KBM-7 (cell line): ENCODE measurements at places on chromosomes 1 and 21.

- no peak for DNase-seq
Observed at GRCh38 chr1:43760745-43761317, 53.5 kb downstream of the ST3GAL3 start.

- DNase-seq: no peak
Observed at GRCh38 chr1:109488201-109488600, 4.5 kb downstream of the ATXN7L2 start.

GRCh38 chr21:28338701-28339305, 653.9 kb downstream of the LTN1 start:
- DNase-seq: no peak

DNA sequence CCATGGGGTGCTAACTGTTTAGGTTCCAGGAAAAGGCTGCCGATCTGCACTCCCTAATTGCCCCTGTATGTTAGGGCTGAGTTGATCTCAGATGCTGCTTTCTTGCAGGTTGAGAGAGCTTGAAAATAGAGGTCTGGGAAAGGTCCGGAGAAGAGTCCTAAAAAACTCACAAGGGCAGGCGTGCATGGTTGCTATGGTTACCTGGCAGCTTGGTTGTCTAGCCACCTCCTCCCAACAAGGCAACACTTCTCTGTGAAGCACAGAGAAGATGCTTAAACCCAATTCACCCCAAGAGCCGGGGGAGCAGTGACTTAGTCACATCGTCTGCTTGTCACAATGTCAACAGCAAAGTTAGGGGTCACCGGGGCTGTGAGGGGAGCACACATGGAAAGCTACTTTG, 31.0 kb upstream of the LRRC52 start:
- DNase-seq: no peak

DNA sequence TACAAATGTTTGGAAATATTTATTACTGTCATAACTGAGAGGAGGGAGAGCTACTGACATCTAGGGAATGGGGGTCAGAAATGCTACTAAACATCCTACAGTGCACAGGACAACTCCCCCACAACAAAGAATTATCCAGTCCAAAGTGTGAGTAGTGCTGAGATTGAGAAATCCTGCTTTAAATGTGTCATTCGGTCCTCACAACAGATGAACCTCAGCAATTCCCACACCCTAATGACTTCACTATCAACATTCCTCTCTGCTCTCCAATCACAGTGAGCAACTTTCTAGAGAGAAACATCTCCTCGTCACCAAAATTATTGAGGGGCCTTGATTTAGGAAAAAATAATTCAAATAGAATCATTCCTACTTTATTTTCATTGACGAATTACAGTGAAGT, 18.0 kb downstream of the OMA1 start:
- no peak for DNase-seq

GRCh38 chr1:112636597-112637253, 17.1 kb downstream of the CAPZA1 start:
- DNase-seq: no peak

DNA sequence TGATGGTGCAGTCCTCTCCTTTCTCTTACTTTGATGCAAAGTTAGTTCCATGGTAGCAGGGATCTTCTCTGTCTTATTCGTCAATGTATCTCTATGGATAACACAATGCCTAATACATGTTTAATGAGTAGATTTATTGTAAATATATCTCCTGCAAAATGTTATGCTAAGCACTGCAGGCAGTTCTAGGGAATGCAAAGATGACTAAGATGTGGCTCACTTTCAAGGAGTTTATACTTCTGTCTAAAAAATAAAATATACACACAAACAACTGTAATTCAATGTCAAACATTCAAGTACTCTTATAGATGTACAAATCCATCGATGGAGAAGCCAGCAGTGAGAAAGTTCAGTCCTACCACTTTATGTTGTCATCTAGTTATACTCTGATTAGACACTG, 194.3 kb downstream of the KCTD3 start:
- DNase-seq: no peak

GRCh38 chr1:26320896-26321295, 3.1 kb downstream of the CD52 start:
- DNase-seq: no peak

- peak; percentile 45 for DNase-seq
Observed at GRCh38 chr1:87024936-87025540, 110.6 kb downstream of the HS2ST1 start.

GRCh38 chr21:41362605-41363369, 960 bp downstream of the MX2 start:
- DNase-seq: no peak

DNA sequence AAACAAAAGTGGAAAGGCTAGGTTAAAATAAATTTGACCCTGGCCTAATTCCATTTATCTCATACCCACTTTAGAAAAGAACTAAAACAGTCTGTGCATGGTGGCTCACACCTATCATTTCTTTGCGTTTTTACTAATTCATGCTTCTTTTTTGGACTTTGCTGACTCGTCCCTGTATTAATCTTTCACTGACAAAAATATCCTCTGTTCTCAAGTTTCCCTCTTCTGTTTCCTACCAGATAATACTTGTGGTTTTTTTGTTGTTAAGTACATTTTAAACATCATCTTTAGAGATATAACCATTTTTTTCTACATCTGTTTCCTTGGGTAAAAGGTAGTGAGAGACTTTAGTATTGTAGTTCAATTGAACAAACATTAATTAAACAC, 11.5 kb downstream of the CNST start:
- peak; percentile 86 for DNase-seq

DNA sequence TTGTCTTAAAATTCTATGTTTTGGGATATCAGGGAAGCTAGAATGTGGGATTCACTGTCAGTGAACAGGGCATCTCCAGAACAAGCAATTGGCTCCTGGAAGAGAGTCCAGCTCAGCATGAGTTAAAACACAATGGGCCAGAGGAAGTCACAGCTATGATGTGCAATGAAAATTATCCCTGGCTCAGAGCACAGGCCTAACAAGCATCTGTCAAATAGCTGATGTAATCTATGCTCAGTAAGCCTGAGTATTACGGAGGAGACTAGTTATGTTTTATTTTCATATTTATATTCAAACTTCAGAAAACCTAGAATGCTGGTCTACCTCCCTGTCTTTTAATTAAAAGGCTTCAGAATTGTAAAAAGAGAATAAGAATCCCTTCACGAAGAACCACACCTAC, 41.6 kb downstream of the PARP1 start:
- DNase-seq: no peak

DNA sequence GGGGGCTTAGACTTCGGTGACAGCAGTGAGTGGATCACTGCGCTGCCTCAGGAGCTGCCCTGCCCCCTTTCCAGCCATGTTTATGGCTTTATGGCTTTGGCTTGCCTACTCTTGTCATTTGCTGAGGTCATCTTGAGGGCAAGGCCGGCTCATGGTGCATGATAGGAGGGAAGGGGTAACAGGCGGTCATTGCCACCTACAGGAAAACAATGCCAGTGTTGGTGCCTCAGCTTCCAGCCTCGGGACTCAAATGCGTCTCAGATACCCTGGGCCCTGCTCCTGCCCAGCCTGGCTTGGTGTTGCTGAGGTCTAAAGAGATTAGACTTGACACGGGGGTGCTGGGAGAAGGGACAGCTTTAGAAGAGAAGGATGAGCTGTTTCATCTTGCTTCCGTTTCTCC, 14.5 kb downstream of the KDF1 start:
- no peak for DNase-seq

DNA sequence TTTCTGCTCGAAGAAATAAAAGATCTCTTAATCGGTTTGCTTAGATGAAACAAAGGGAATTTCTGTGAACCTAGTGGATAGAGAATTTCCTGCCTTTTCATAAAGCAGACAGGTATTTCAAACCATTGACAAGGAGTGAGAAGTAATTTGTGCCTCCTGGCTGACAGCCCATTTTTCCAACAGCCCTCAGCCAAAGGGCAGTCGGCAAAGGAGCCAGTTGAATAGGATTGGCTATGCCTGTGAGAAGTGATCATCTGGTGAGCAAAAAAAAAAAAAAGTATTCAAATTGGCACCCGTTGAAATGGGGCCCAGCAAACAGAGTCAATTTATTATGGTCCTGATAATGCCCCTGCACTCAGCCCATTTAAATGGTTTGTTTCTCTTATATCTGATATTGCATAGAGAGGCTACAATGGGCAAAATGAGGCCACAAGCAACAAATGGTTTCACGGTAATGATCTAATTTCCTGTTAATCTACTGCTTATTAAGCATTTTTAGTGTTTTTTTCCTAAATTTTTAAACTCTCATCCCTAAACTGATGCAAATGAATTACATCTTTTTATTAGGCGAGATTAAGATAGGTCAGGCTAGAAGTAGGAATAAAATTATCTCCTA, 477.5 kb downstream of the NUF2 start:
- DNase-seq: no peak

DNA sequence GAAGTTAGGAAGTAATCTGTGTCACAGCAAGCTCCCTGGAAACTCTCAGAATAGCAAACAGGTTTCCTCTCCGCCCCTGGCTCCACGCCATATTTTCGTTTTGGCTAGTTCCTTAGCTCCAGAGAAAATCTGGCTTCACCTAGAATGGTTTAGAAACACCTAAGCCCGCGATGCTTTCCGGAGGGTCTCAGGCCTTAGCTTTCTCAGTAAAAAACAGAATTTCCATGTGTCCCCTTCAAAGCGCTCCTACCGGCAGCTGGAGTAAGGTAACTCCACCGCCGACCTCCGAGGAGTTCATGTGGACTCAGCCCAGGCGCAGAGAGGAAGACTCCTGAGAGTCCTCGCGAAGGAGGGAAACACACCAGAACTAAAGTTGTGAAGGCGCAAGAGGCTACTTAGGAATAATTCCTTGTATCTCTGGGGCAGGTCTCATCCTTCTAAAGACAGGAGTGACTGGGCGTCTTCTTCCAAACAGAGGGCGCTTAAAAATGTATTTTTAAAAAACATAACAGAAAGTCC, 406 bp downstream of the KIAA0040 start:
- peak; percentile 63 for DNase-seq

DNA sequence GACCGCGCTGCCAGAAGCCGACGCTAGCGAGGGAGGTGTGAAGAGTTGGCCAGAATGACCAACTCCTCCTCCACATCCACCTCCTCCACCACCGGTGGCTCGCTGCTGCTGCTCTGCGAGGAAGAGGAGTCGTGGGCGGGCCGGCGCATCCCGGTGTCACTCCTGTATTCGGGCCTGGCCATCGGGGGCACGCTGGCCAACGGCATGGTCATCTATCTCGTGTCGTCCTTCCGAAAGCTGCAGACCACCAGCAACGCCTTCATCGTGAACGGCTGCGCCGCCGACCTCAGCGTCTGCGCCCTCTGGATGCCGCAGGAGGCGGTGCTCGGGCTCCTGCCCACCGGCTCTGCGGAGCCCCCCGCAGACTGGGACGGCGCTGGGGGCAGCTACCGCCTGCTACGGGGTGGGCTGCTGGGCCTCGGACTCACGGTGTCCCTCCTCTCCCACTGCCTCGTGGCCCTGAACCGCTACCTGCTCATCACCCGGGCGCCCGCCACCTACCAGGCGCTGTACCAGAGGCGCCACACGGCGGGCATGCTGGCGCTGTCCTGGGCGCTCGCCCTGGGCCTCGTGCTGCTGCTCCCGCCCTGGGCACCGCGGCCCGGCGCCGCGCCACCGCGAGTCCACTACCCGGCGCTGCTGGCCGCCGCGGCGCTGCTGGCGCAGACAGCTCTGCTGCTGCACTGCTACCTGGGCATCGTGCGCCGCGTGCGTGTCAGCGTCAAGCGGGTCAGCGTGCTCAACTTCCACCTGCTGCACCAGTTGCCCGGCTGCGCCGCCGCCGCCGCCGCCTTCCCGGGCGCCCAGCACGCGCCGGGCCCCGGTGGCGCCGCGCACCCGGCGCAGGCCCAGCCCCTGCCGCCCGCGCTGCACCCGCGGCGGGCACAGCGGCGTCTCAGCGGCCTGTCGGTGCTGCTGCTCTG, 1.2 kb downstream of the GPR88 start:
- peak; percentile 58 for DNase-seq

GRCh38 chr1:44222397-44223186, 9.3 kb downstream of the DMAP1 start:
- DNase-seq: no peak

- no peak for DNase-seq
Observed at GRCh38 chr1:165876121-165876520, 48.7 kb downstream of the UCK2 start.

GRCh38 chr21:42025376-42026081, 15.4 kb upstream of the ZBTB21 start:
- no peak for DNase-seq

GRCh38 chr1:63827411-63828321, 53.8 kb downstream of the ROR1 start:
- no peak for DNase-seq

DNA sequence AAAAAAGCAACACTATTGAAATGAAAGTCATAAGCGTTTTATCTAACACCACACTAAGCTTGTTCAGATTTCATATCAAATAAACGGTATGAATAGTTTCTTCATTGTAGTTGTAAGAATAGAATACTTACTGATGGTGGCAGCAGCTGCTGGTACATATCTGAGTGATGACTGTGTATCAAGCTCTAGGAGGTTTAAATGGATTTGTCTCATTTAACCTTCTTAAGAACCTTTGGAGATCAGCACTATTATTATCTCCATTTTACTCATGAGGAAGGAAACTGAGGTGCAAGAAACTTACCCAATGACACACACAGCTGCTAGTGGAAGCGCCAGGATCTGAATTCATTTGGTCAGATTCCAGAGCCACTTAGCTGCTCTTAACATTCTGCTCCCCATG, 104.0 kb downstream of the EIF4G3 start:
- no peak for DNase-seq

GRCh38 chr1:35882945-35883634, at the start of gene AGO1:
Gene AGO1 (plus strand): TSS chr1:35883209. CDS start chr1:35883422, 213 bp downstream.
- DNase-seq: peak; percentile 93

- no peak for DNase-seq
Observed at GRCh38 chr21:23223882-23224281, 2225.7 kb downstream of the NCAM2 start.

DNA sequence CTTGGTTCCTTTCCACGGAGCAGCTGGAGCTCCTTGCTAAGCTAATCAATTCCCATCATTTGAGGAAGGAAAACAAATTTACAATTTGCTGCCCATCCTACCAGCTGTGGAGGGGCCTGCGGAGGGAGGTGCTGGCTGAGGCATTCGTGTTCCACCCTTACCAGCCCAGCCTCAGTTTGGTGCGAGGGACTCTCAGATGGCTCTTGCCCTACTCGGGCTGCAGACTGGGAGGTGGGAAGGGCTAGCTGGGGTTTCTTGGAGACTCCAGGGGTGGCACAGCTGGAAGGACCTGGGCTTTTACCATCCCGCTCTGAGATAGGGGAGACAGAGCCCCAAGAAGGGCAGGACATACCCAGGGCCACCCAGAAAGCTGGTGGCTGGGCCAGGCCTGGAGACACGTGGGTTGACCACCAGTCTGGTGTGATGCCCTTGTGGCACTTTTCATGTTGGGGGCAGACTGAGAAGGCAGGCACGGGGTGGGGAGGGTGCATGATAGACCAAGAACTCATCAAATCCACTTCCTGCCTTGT, 17.7 kb downstream of the DISP3 start:
- DNase-seq: no peak

DNA sequence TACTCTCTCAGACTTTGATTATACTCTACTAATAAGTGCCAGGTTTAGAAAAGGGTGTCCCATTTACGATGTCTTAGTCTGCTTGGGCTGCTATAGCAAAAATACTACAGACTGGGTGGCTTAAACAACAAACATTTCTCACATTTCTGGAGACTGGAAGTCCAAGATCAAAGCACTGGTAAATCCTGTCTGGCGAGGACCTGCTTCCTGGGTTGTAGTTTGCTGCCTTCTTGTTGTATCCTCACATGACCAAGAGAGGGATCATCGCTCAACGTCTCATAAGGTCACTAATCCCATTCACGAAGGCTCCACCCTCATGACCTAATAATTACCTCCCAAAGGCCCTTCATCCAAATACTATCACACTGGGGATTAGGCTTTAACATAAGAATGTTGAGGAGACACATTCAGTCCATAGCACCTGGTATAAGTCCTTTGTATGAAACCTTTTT, 12.0 kb downstream of the PRDX6 start:
- peak; percentile 27 for DNase-seq

- no peak for DNase-seq
Observed at GRCh38 chr1:223810586-223810985, 35.2 kb downstream of the TP53BP2 start.
